ENCODE measurements at places on chromosomes 7 and 10. TPM values are rescaled to one million over a fixed set of nuclear protein-coding genes. Genes with fewer than 3 reads are reported as not detected.
A peak's percentile ranks its signal among the peaks of the same experiment; 100 is the strongest.

GRCh38 chr10:49389361-49389933 is 6.4 kb downstream of the DRGX start:
- no peak for DNase-seq

Gene BTBD16
- total RNA-seq: 4.7 TPM

GRCh38 chr7:134463751-134464150 is 4.9 kb upstream of the AKR1B1 start:
- no peak for DNase-seq

Gene LZTS2
- total RNA-seq: 172 TPM

DNA sequence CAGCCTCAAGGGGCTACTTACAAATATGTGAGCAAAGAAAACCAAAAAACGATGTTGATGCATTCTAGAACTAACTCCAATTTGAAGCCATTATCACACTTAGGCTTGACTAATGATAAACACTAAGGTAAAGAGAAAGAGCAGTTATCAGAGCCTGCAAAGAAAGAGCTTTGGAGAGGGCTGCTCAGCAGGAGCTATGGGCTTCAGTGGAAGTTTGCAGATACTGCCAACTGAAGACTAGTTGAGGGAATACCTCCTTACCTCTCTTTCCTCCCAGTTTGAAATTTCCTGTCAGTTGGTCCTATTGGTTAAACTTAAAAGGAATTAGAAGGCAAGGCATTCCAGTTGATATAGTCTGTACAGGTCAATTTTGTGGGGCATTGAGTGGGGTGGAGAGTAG is 498.1 kb upstream of the POT1 start:
- no peak for DNase-seq

- no peak for DNase-seq
Measured at GRCh38 chr7:1985936-1986335, 246.8 kb downstream of the MAD1L1 start.

DNA sequence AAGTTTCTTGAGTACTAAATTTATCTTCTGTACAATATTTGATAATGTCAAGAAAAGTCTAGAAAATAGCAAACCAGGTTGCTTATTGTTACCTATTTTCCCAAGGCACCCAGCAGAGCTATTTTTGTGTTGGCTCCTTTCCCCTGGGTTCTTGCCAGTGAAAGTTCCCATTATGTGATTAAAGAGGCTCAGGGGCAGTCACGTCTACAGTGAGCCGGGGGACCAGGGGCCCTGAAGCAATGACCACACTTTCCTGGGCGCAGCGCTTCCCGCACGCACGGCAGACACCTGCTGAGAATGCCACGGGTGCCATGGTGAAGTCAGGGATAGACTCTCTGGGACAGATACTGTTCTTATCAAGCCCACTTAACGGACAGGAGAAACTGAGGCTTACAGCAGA is 10.4 kb upstream of the CNPY1 start:
- DNase-seq: no peak

DNA sequence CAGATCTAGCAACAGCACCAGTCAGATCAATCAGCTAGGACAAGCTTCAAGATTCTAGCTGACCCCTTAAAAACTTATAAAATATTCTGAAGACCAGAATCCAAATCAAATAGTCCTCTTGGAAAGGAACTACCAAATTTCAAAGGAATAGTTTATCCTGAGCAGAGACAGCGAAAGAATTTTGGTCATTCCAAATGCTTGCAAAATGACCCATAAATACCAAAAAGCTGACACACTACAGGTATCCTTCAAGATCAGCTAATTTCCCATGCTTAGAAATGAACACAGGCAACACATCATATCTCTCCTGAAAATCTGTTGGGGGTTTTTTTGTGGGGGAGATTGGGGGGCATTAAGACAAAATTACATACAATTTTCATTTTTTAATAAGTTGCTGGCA is 78.8 kb downstream of the PDSS1 start:
- no peak for DNase-seq

Gene HOXA7
- 10.7 TPM for total RNA-seq

Gene RPEL1
- 0.05 TPM for total RNA-seq

GRCh38 chr7:39703144-39703543 is 79.8 kb downstream of the RALA start:
- DNase-seq: no peak

DNA sequence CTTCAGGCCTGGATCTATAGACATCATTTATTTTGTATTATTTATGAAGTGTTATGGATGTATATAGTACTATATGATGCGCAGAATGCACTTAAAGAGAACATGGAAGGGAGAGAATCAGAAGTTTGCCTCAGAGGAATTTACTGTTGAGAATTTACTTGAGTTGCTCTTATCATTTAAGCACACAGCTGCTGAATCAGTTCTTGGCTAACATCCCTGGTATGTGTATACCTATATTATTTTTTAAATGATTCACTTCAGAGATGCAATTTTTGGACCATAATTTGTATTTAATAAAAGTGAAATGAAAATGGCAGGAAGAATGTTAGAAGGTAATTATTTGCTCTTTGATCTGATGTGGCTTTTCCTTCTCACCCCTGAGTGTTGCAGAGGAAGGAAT is 191.6 kb downstream of the BICC1 start:
- DNase-seq: no peak

GRCh38 chr7:99752356-99752755 is 17.4 kb upstream of the CYP3A7 start:
- peak; percentile 58 for DNase-seq

- DNase-seq: no peak
Measured at GRCh38 chr10:45433716-45434469, 59.9 kb downstream of the ALOX5 start.

DNA sequence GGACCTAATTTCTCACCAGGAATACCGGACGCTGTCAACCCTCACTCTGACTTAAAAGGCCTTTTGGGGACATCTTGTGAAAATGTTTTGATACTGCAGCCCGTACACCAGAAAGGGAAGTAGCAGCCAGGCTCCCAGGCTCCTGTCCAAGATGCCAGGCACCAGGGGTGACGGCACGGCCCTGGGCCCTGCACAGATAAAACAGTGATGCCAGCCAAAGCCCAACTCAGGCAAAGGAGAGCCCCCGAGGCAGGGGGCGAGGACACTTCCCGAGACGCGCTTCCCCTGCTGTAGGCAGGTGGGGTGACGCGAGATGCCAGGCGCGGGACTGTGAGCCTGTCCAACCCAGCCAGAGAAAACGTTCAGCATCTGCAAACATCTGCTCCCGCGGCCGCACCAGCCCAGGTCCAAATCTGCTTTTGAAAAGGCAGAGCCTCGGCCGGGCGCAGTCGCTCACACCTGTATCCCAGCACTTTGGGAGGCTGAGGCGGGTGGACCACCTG is 15.7 kb downstream of the ZFAND2A start:
- peak; percentile 81 for DNase-seq

Gene NODAL
- total RNA-seq: not detected

- DNase-seq: no peak
Measured at GRCh38 chr7:67008260-67008659, 11.6 kb downstream of the TYW1 start.

DNA sequence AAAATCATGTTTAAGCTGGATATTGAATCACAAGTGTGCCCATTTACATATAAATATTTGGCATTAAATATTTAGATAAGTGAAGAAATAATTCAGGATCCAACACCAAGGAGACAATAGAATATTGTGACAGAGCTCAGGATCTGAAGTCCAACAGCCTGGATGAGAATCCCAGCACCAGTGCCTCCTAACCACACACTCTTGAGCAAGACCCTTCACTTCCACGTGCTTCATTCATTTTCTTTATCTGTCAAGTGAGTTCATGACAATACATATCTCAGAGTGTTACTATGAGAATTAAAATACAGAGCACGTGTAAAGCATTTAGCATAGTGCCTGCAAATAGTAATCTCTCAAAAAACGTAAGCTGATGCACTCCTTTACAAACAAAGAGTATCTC is 78.4 kb upstream of the IKZF1 start:
- DNase-seq: no peak

Gene ANKRD30A
- total RNA-seq: not detected

Gene AKR1E2
- total RNA-seq: 3.3 TPM

- DNase-seq: peak; percentile 46
Measured at GRCh38 chr7:128737867-128738385, 1.2 kb upstream of the CALU start.

GRCh38 chr7:105782391-105783042 is 93.9 kb downstream of the ATXN7L1 start:
- no peak for DNase-seq

Gene GIMAP4
- not detected for total RNA-seq

GRCh38 chr10:59093461-59093860 is 83.0 kb upstream of the PHYHIPL start:
- no peak for DNase-seq

Gene EPO
- not detected for total RNA-seq

Gene CEP55
- total RNA-seq: 42.0 TPM

Gene AOAH
- total RNA-seq: not detected

Gene MRC1
- not detected for total RNA-seq

DNA sequence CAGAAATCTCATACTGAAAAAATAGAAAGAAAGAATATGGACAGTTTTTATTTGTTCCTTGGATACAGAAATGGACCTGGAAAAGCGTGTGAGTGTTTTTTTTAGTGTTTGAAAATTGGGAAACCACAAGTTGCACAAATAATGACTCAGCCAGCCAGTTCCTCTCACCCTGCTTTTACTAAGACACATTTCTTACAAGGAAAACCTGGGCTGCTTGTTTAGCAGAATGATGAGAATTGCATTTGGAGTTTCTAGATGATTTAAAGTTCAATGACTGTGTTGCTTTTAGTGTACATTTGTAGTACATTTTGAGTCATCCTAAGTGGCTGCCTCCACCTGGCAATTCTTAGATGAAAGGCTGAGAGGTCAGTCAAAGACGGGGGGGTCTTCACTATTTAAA is 218.7 kb downstream of the ABCA13 start:
- DNase-seq: no peak

DNA sequence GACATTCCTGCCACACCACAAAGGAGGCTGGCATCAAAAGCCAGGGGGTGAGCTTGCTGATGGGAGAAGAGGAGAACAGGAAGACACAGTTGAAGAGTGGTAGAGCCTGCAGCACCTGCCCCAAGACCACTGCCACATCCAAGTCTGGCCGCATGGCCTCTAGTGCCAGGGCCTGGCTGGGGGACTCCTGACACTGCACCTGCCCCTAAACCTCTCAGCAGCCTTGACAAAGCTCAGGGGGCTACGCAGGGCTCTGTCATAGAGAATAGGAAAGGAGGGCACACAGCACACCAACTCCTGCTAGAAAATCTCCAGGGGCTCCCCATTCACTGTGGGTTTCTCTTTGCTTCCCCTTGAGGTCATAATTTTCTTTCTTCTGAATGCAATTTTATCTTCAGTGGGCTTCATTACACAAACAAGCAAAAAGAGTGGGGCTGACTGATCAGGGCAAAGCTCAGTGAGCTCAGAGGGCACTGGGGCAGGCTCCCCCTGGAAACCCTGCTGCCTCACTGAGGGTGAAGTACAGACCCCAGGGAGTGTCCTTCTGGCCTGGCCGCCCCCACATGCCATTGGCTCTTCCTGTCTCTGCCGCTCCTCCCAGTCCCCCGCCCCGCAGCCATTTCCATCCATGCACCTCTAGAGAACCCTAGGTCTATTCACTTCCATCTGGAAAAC is 37.2 kb downstream of the VOPP1 start:
- no peak for DNase-seq

Gene DDC
- 11.9 TPM for total RNA-seq

DNA sequence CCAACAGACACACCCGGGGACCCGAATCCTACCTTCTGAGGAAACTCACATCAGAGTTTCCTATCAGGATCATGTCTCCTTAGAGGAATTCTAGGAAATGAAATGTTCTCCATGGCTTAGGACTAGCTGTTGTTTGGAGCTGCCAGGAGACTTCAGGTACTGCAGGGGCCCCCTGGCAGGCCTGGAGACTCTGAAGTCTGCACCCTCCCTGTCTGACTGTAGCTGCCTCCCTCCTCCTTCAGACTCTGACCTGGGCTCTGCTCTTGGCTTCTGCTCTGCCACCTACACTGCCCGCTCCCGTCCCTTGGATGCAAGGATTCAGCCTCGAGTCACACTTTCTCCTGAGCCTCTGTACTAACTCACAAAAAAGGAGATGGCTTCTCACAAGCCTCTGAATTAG is 232.8 kb downstream of the INHBA start:
- no peak for DNase-seq

Gene ACSM6
- not detected for total RNA-seq

DNA sequence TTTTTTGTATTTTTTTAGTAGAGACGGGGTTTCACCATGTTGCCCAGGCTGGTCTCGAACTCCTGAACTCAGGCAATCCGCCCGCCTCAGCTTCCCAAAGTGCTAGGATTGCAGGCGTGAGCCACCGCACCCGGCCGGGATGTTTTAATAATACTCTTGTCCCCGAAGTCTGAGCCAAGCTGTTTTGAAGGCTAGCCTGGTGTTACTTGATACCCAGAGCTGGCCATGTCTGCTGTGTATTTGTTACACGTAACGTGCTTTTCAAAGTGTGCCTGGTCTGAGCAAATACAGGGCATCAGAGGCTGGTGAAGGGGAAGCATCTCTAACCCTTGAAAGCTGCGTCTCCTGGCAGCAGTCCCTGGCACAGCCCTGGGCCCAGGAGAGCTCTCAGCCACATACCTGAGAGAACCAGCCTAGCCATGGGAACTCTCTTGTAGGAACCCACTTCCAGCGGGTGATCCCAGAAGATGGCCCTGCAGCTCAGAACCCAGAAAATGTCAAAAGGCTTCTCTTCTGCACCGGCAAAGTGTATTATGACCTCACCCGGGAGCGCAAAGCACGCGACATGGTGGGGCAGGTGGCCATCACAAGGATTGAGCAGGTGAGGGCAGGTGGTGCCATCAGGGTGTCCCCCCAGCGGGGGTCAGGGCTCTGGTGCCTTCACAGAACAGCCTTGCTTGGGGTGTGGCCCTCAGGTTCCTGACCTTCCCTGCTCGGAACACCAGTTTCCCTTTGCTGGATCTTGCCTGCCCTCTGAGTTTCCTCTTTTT is 41.7 kb upstream of the ZMIZ2 start:
- no peak for DNase-seq

DNA sequence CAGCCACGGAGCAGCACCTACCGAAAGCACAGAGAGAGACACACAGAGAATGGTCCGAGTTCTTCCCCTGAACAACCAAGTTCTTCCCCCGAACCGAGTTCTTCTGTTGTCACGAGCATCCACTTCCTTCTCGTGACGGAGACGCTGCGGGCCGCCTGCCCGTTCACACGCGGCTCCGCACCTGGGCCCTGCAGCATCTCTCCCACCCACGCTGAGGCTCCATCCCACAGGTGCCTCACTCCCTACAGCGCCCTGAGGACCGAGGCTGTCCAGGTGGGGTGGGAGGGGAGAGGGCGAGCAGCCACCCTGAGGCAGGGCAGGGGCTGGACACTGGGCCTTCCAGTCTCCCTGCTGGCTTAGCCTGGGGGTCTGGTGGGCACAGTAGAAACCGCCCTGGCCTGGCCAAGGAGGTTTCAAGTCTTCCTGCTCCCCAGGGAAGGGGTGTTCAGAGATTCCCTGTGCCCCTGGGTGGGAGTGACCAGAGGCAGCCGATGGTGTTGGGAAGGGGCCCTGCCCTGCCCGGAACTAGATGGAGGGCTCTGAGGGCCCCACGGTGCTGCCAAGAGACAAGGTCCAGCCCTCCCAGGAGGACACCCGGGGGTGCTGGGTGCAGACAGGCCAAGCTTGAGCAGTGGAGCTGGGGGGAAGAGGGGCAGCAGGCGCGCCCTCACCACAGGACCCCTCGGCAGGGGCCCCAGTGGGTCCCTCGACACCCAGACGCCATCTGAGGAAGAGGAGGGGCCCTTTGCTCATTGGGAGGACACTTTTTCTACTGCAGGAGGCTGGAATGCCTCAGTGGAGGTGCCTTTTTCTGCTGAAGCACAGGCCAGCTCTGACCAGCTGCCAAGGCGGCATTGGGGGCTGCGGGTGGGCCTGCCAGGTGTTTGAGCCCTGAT is 5.2 kb upstream of the NKX6-2 start:
- DNase-seq: no peak

GRCh38 chr7:43764039-43764761 is 5.7 kb downstream of the BLVRA start:
- DNase-seq: peak; percentile 32

Gene PVRIG
- total RNA-seq: not detected

Gene PLCE1
- total RNA-seq: 1.4 TPM
